ENCODE measurements at places on chromosomes 2 and 18. TPM values are rescaled to one million over a fixed set of nuclear protein-coding genes. Genes with fewer than 3 reads are reported as not detected.

MC5R gene
- not detected for total RNA-seq

ARID5A gene
- 8.2 TPM for total RNA-seq

CEBPZ gene
- 43.2 TPM for total RNA-seq

EVX2 gene
- not detected for total RNA-seq

FEV gene
- total RNA-seq, result not detected

MFSD2B gene
- not detected for total RNA-seq

Data from placental pericyte (primary cell).